Nephron progenitor cell (in vitro differentiated cells): ENCODE measurements at places on chromosomes 12 and 14.

GRCh38 chr12:124442281-124442680 is 125.1 kb downstream of the NCOR2 start:
- DNase-seq = no peak

GRCh38 chr12:117412465-117413188 is 51.2 kb upstream of the NOS1 start:
- DNase-seq = no peak

DNA sequence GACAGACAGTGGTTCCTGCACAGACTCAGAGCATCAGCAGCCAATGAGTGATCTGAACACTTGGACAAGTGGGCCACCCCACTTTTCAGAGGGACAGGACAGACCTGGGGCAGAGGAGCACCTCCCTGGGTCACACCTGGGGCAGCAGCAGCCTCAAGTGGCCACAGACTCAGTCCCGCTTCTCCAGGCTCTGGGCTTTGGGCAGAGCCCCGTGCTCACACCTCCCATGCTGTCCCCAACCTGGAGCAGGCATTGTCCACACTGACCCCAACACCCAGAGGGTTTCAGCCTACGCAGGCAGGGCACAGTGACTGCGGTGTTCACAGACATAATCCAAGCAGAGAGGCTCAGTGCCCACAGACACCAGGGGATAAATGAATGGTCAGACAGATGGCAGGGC is 135.5 kb upstream of the SFSWAP start:
- DNase-seq = no peak

DNA sequence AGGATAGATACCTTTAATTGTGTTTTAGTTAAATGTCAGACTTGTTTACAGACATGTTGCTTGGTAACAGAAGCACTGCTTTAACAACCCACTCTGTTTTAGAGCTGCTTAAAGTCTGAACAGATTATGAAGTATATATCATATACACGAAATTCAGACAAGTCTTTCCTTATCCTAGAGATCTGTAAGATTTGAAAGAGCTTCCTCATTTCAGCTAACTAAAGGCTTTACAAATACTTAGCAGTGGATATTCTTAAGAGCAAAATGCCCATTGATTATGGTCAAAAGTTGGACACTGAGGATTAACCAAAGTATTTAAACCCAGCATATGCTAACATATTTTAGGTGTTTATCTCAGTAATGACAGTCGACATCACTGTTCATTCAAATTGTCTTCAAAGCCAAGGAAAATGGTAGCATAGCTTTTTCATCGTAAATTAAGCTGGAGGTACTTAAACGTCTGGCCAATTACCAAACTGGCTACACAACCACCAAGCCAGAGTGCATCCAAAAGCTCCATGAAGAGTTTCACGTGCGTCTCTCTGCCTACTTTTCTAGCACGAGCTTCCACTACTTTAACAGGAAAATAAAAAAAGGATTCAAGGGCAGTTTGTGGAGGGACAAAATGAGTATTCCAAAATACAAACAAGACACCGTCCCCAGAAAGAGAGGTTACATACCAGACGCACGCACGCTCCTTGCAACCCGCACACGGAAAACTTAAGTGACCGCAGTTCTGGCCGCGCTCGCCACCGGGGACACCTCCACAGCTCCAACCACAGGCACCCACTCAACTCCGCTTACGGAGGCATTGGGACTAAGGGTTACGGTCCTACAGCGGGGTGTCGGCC is 565 bp downstream of the CEP83 start:
- DNase-seq = no peak

DNA sequence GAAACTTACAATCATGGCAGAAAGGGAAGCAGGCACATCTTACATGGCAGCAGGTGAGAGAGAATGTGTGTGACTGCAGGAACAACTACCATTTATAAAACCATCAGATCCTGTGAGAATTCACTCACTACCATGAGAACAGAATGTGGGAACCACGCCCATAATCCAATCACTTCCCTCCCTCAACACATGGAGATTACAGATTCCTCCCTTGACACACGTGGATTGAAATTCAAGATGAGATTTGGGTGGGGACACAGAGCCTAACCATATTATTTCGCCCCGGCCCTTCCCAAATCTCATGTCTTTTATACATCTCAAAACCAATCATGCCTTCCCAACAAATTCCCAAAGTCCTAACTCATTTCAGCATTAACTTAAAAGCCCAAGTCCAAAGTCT is 203.6 kb downstream of the C12orf75 start:
- no peak for DNase-seq

DNA sequence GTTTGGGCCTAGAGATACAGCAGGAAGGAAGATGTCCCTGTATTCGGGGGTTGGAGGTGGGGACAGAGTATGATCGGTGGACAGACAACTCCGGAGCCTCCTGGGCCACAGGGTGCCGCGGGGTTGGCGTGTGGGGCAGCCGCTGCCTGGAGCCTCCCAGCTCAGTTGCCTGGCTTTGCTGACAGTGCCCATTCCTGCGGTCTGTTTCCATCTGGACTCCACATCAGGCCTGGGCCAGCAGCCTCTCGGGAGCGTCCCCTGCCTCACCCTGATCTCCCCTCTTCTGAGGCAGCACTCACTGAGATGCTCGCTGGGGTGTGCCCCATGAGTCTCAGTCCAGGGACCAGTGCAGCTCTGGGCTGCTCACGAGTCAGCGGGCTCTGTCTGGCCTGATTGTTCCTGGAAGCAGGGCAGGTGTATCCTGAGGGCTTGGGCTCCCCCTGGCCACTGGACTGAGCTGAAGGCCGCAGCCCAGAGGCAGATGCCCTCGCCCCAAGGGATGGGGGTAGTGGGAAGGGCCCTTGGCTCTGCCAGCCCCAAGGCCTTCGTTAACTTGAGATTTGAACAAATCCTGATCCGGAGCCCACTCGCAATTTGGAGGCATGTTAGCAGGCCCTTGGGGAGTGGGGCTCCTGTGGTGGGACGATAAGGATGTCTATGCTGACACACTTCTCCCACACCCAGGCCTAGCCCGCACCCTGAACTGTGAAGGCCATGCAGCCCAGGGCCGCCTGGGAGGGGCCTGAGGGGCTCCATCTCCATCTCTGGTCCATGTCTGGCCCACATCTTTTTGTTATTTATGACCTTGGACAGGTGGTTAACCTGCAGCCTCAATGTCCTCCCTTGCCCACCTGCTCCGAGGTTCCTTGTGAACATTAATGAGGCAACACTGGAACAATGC is 7.5 kb downstream of the HIP1R start:
- no peak for DNase-seq

DNA sequence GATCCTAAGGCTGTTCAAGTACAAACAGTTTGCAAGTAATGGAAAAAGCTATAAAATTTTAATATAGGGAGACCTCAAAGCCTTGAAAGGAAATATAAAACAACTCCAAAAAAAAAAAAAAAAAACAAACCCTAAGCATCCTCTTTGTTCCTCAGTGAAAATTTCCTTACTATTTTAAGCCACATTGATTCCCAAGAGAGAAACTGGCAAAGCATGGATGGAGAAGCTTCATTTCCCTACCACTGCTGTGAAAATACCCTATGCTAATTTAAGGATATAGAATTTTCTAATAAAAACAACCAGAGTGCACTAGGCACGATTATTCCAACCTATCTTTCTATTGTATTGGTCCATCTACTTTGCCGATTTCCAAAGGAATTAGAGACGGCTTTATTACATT is 283.1 kb downstream of the CACNA1C start:
- DNase-seq = no peak

DNA sequence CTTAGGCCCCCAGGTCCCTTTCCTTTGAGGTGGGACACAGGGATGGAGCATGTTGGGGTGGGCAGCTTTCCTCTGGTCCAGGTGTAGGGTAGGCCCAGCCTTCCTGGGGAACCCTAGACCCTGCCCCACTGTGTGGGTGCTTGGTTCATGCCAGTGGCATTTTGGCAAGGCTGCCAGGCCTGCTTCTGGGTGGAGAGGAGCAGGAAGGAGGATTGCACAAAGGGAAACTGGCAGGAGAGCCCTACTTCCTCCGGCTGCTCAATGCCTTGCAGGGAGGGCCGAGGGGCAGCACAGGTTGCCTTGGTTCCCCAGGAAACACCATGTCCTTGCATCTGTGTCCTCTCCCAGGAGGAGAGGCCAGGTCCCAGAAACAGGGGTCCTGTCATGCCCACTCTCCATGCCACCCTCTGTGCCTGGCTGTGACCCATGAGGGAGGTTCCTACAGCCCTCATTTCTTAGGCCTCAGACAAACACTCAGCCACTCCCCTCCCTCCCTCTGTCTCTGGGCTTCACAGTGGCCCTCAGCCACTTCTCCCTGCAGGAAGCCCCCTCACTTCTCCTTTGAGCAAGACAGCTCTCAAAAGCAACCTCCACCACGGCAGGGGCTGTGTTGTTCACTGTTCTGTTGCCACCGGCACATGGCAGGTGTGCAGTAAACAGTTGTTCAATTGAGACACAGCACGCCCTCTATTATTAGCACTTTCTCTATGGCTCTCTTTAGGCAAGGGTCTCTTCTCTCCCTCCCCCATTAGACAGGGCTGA is 6.8 kb upstream of the KRT80 start:
- no peak for DNase-seq

DNA sequence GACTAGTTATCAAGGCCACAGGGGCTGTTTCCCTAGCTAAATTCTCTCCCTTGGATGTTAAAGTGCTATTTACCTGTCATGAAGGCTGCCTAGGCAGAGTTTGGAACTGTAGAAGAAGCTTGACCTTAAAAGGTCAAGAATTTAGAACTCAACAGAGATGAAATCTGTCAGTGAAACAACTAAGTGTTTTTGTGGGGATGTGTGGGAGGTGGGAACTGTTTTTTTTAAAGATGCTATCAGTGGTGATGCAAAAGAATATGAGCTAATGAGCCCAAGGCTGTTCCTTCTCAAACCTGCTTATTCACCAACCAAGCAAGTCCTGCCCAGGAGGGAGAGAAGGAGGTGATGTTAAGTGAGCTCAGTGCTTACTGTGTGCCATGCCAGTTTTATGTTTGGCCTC is 40.8 kb upstream of the POC1B start:
- DNase-seq = no peak

- no peak for DNase-seq
These were observed 2.2 kb downstream of the TGM1 start for GRCh38 chr14:24260780-24261157.

DNA sequence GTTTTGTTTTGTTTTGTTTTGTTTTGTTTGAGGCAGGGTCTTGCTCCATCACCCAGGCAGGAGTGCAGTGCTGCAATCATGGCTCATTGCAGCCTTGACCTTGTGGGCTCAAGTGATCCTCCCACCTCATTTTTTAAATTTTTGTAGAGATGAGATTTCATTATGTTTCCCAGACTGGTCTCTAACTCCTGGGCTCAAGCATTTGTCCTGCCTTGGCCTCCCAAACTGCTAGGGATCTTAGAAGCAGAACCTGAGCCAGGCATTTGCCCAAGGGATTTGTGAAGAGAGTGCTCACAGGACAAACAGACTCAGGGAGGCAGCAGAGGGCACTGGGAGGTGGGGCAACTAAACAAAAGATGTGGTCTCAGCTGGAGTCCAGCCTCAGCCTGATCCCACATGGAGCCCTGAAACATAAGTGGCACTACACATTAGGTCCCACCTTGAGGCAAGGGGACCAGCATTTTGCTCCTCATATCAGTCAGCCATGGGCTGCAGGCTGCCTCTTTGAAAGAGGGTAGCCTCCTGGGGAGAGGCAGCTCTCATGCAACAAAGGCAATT is 86.2 kb upstream of the CMKLR1 start:
- DNase-seq = peak; percentile 13

DNA sequence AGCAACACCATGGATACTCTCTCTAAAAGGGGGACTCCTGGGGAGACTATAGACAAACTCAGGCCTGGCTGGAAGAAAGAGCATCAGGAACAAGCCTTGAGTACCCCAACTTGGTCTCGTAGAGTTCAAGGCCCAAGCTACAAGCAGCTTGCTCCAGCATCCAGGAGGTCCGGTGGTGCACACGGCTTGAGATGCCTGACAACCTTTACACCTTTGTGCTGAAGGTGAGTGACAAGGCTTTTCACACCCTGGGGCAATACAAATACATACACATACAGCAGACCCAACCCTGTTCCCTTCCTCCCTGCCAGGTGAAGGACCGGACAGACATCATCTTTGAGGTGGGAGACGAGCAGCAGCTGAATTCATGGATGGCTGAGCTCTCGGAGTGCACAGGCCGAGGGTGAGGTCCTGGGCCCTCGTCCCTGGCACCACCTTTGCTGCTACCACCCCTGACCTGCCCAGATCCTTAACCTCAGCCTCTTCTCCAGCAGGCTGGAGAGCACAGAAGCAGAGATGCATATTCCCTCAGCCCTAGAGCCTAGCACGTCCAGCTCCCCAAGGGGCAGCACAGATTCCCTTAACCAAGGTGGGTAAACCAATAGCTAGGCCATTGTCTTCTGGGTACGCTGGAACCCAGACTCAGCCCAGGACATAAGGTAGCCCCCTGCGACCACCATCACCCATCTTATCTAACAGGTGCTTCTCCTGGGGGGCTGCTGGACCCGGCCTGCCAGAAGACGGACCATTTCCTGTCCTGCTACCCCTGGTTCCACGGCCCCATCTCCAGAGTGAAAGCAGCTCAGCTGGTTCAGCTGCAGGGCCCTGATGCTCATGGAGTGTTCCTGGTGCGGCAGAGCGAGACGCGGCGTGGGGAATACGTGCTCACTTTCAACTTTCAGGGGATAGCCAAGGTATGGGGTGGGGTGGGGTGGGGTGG is 41.2 kb downstream of the SH2B3 start:
- no peak for DNase-seq

- DNase-seq = no peak
These were observed 168.0 kb upstream of the HMGA2 start for GRCh38 chr12:65656156-65656882.

DNA sequence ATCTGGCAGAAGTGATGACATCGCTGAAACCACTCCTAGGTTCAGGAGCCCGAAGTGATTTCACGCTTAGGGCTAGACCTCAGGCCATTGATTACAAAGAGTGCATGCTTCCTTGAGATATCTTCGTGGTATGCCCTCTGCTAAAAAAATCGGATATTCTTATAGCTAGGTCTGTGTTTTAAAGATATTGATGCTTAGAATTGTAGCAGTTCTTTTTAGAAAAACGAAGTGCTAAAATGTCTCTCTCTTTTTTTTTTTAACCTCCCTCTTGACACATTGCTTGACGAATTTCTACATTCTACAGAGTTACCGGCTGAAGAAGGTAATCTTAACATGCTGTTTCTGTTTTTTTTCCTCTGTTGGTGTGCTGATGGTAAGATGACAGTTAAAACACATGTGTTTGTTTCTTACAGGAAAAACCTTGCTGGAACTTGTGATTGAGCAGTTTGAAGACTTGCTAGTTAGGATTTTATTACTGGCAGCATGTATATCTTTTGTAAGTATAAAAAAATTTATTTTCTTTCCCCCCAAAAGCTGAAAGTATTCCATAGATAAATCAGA is 1.3 kb downstream of the ATP2A2 start:
- no peak for DNase-seq

DNA sequence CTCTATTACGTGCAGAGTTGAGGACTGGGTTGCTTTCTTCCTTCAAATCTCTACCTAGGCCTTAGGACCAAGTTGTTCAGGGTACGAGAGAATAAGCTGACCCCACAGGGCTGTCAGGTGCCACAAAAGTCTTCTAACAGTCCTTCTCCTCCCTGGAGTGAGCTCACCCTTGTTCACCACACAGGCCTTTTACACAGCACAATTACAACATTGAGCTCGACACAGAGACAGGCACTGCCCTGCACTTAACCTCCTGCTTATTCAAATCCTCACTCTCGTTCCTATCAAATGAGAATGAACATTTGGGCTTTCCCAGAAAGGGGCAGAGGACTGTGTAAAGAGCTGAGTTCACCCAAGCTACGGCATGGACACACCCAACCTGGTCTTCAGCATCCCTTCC is 2.4 kb downstream of the GALNT6 start:
- no peak for DNase-seq

GRCh38 chr12:31236998-31237637 is 88.8 kb downstream of the SINHCAF start:
- no peak for DNase-seq

GRCh38 chr12:69471667-69472385 is 1.6 kb downstream of the FRS2 start:
- DNase-seq = no peak
